Right ventricle myocardium superior (tissue), 1 donor: ENCODE measurements at places on chromosomes 16 and 17. TPM values are rescaled to one million over a fixed set of nuclear protein-coding genes. Genes with fewer than 3 reads are reported as not detected.

- DNase-seq, result no peak
These were observed 169.3 kb downstream of the CYB561 start for GRCh38 chr17:63276821-63277220.

The ITGA3 gene
- 12.6 TPM for total RNA-seq

GRCh38 chr17:6494239-6494941, 50.1 kb downstream of the PIMREG start:
- DNase-seq, result no peak

DNA sequence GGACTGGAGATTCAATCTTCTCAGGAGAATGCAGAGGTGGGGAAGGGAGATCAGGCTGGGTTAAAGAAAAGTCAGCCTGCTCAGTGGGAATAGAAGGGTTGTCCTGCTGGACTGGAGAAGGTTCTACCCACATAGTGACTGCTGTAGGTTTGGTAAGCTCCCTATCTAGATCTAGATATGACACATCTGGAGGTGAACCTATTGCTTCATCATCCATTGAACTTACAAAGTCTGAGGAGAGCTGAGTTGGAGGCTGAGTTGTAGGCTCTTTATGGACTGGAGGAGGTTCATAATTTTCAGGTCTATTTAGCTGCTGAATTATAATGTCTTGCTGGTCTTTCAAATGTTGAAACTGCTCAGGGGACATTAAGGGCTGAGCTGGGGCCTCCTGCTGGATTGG, 46.0 kb upstream of the NF1 start:
- DNase-seq, result no peak

GRCh38 chr16:26795184-26795583, 271.5 kb upstream of the C16orf82 start:
- no peak for DNase-seq

DNA sequence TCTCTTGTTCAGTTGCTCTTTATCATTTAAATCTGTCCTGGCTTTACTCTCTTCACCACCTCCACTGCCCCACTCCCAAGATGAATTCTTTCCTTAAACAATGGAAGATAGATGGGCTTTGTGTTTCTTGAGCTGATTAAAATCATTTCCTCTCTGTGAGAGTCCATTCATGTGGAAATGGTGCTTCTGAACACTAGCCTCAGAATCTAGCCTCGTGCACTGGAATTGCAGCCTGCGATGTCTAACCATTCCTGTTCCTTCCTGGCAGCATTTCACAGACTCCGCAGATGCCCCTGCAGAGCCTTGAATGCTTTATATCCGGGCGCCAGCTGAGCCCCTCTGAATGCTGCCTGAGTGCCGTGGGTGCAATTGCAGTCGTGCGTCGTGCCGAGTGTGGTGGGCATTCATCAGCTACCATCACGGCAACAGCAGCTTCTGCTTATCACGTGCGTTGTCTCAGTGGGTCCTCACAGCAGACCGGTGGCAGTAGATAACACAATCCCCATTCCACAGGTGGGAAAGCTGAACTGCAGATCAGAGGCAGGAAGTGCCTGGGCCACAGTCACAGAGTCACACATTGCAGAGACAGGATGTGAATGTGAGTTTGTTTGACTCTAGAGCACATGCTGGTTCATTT, 172.8 kb upstream of the WSCD1 start:
- no peak for DNase-seq

DNA sequence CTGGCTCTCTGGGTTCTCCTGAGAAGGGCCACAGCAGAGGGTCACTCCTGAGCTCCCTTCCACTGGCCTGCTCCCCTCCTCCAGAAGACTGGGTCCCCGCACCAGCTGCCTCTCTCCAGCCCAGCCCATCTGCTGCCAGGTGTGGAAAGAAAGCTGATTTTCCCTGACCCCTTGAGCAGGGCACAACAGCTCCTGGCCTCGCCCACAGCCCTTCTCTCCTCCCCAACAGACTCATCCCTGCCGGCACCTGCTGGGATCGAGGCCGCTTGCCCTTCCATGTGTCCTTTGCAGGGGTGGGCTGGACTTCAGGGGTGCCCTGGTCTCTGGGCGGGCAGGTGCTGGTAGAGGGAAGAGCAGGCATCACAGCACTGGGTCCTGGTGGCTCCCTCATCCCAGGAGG, 4.8 kb upstream of the SMIM5 start:
- no peak for DNase-seq

The SHISA6 gene
- 0.56 TPM for total RNA-seq

DNA sequence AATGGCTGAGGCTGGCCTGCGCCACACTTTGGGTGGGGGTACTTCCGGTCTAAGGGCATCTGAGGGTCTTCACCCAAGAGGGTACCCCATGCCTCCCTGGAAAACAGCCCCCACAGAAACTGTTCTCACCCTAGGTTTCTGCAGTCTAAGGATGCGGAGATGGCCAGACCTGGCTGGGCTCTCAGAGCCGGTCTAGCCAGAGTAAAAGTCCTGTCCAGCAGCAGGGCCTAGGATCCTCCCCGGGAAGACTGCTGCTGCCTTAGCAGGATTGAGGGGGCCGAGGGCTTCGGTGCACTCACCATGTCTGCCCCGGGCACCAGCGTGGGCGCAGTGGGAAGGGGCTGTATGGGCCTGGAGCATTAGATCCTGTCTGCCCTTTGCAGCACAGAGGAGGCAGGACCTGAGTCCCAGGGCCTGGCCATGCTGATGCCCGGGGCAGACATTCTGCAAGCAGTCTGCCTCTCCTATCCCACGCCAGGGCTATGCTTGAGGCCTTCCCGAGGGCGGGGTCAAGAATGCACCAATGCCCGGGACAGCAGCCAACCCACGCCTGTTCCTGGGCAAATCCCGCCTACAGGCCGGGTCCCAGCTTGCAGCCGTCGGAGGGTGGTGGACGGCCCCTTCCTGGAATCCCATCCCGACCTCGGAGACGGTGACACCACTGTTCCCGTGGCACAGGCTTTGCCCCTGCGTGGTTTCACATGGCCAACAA, 54.7 kb downstream of the CBFA2T3 start:
- DNase-seq, result peak; percentile 93

The AOC3 gene
- total RNA-seq, result 8.3 TPM

The ARHGAP23 gene
- 58.3 TPM for total RNA-seq

DNA sequence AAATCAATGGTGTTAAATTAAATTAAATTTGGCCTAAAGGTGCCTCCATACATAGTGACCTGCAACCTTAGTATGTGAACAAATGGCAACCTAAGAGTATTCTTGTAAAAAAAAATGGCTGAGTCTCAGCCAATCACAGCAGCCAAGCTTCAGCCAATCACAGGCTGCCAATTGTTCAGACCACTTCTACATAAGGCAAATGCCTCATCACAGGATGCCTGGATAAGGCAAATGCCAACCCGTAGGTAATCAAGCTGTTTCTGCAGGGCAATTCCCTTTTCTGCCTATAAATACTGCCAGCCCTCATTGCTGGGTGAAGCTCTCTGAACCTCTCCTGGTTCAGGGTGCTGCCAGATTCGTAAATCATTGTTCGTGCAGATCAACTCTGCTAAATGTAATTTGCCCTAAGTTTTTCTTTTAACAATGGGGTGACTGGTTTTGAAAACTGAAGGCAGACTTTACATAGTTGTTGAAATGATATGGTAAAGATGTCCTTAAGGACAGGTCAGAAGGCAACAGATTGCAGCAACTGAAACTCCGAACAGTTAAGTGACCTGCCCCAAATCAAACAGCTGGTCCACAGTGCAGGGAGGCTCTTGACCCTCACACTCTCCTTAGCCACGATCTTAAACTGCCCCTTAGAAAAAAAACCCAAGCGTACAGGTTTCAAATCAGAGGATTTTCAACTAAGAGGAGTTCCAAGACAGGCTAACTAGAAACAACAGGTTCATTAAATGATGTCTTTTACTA, 50.3 kb downstream of the N4BP1 start:
- DNase-seq, result no peak

DNA sequence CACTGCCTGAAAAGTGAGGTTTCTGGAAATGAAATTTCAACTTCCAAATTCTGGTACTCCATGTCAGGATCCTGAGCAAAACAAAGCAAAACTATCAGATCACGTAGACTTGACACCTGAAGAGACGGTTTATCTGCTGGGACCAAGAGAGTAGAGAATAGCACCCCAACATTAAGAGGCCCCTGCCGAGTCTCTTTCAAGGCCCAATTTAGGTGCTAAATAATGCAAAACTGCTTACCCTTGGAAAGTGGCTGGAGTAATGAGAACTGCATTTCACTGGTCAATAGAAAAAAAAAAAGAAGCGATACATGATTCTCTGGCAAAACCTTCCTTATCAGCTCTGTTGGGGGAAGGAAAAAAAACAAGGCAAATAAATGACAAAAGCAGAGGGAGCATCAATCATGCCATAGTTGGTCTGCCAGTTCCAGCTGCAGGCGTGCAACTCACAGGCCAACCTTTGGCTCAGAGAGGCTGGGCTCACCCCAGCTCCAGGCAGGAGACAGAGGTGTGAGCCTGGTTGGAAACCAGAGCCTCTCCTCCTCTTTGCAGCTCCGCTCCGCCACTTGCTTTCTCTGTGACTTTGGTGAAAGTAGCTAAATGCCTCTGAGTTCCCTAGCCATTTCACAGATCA, 595.2 kb downstream of the TOX3 start:
- DNase-seq, result no peak

DNA sequence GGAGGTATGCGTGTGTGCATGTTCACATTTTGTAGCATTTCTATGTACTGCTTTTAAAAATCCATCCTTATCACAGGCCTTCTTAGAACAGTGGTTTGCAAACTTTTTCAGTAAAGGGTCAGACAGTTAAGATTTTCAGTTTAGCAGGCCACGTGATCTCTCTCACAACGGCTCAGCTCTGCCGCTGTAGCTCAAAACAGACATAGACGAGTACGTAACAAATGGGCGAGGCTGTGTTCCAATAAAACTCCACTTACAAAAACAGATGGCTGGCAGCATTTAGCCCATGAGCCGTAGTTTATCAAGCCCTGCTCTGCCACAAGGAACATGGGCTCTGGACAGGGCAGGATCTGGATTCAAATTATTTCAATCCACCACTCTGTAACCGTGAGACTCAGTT, 141.8 kb downstream of the XYLT1 start:
- DNase-seq, result no peak

DNA sequence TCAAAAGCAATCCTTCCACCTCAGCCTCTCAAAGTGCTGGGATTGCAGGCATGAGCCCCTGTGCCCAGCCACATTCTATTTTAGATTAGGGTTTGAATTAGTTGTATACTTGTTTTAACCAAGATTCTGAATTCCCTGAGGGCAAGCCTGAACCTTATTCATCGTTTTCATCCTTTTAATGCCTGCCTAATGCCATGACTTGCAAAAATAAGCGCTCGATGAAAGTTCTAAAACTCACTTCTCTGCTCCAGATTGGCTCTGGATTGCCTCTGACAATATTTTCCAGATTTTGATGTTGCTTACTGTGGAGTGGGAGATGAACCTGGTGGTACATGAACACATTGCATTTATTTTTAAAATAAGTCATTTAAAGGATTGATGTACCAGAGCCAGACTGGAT, 90.9 kb upstream of the CACNG3 start:
- no peak for DNase-seq

- DNase-seq, result peak; percentile 87
These were observed 22.5 kb downstream of the CCR7 start for GRCh38 chr17:40542558-40543411.

The SYNGR3 gene
- total RNA-seq, result 0.32 TPM

DNA sequence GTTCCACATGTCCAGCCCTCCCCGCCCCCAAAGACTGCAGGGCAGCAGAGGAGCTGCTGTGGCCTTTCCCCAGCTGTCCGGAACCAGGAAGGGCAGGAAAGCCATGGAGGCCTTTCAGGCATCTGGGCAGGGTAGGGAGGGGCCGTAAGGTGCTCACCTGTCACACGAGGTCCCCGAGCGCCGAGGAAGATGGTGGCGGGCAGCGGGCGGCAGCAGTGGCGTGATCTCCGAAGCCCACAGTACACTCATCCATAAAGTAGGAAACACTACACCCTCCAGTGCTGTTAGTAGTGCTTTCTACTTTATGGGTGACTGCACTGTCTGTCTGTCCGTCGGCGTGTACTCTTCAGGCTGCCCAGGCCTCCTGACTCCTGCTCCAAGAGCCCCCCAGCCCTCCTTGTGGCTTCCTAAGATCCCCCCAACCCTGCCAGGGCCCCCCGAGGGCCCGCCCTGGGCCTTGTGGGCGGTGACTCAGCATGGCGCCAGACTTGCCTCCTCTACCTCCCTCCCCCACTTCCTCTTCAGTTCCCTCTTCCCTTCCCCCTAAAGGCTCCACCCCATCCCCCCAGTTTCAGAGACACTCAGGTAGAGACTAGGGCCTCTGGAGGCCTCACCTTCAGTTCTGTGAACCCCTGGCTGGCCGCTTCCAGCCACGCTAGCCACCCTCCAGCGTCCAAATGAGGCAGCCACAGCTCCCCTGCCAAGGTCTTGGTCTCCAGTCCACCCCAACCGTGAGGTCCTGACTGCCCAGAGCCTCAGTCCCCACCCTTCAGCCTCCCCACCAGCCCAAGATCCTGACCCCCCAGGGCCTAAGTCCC, 2.6 kb upstream of the TSPOAP1 start:
- no peak for DNase-seq

DNA sequence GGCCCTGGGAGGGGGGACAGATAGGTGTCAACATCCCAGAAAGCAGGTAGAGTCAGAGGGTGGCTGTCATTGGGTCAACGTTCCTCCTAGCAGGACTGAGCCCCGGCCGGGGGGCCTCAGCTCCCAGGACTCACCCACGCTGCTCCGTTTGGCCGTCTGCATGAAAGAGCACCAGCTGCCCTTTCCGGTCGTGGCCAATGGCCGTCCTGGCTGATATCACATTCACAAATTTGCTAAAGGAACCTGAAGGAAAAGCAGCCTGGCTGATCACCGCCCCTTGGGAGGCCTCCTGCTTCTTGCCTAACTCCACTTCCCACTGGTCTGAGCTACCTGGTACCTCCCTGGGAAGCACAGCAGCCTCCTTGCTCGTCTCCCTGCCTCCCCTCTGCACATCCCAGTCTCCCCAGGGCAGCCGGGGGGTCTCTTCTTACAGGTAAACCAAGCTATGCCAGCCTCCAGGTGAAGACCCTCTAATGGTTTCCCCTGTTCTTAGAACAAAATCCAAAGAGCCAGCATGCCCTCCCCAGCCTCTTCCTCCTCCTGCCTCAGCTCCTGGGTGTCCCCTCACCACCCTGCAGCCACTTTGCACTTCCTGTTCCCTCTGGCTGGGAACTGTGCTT, 3.4 kb downstream of the NAGPA start:
- DNase-seq, result no peak

- no peak for DNase-seq
These were observed 29.7 kb upstream of the DLX4 start for GRCh38 chr17:49939318-49939717.

GRCh38 chr17:38707678-38708351, 2.7 kb downstream of the MLLT6 start:
- no peak for DNase-seq
